ENCODE measurements at places on chromosomes 5 and 9.

- DNase-seq = no peak
These were observed 69.2 kb downstream of the RCL1 start for GRCh38 chr9:4861736-4862451.

- DNase-seq = no peak
These were observed 1.1 kb downstream of the EPB41L4B start for GRCh38 chr9:109319626-109320241.

- no peak for DNase-seq
These were observed at the start of gene PFN3 for GRCh38 chr5:177399997-177400868. PFN3 (minus strand) TSS chr5:177400661; CDS start chr5:177400576, 85 bp downstream.

DNA sequence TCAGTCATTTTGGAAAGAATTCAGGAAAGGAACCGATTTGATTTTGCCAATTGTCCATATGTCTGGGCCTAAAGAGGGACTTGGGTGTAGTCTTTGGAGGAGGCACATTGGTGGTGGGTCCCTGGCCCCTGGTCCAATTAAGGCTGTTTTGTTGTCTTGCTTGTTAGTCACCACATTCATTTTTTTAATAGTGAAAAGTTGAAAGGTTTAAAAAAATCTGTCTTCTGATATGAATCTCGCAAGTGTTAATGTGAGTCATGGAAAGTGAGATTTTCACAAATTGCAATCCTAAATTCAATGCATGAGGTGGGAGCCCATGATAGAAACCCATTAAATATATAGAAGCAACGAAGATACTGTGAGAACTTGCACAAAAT lies 165.9 kb upstream of the OTULINL start:
- no peak for DNase-seq

DNA sequence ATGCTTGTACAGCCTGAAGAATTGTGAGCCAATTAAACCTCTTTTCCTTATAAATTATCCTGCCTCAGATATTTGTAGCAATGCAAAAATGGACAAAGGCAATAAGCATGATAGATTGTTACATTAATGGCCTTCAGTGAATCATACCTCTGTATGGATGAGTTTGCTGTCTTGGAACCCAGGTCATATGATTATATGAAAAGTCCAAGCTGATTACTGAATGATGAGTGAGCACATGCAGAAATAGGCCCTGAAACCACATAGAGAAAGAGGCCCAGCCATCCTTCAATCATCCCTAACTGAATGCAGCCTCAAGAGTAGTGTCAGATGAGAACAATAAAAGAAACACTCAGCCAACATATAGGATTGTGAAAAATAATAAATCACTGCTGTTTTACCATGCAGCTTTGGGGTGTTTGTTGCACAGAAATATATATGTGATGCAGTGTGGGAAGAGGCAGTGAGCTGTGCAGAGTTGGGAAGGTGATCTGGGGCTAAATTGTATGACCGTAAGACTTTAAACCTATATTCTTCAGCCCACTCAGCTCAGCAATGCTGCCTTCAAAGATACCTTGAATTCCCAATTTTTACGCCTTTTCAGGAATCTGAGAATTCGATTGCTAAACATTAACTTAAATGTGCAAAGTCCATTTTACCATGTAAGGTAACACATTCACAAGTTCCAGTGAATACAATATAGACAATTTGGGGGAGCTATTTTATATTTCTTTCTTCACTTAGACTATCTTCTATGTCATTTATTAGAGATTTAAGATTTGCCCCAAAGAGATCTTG lies 36.3 kb upstream of the SHISAL2B start:
- no peak for DNase-seq

DNA sequence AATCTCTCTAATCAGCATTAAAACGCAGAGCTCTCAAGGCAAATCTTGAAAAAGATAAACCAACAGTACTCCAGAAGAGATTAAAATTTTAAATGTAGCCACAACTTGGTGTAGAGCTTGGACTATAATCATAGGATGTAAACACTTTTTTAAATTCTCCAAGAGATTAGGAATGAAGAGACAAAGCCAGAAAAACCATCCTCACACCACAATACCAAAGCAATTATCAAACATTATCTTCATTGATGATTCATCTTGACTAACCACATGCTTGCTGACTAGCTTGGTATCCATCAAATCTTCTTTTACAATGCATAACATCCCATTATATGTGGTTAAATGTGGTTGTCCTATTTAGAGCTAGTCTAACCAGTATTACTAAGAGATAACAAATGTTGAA lies 815.1 kb downstream of the TLE1 start:
- DNase-seq = no peak

GRCh38 chr5:140840978-140841962 lies at the start of gene PCDHA8:
PCDHA8 (plus strand) TSS chr5:140841187; CDS start chr5:140841322, 135 bp downstream.
- no peak for DNase-seq

GRCh38 chr5:109946610-109947009 lies 256.9 kb downstream of the MAN2A1 start:
- no peak for DNase-seq

DNA sequence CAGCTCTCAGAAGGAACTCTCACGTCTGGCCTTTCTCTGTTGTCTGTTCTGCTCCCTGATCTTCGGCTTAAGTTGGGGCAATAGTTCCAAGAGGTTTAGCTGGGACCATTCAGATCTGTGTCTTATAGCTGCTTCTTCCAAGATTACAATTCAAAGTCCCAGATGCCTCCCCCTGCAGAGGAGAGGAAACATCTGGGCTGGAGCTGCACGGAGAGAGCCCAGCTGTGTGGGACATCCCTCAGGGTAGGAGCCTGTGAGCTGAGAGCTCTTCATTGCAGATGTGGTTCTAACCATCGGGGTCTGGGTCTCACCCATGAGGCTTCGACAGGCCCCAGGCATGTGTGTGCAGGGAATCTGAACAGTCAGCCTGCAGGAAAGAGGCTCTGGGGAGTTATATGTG lies 9.0 kb upstream of the PHF19 start:
- no peak for DNase-seq

GRCh38 chr5:139795074-139796001 lies at the start of gene PSD2:
PSD2 (plus strand) TSS chr5:139795808; CDS start chr5:139809441, 13,633 bp downstream.
- no peak for DNase-seq

DNA sequence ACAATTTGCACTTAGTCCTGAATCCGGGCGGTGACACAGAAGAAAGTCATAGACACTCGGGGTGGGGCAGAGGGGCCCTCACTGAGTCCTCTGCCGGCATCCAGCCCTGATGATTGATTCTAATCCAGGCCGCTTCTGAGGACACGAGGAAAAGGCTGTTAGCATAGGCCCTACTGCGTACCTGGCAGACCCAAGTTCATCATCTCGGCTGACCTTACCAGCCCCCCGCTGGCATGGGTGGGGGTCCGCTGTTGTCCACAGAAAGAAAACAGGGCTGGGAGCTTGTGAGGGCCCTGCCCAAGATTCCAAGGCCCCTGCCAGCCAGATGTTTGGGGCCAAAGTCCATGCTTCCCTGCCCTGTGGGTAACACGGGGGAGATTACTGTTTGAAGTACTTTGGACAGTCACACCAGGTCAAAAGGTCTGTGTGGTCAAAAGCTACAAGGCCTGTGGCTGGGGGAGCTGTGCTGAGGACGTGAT lies 24.5 kb downstream of the ERGIC1 start:
- no peak for DNase-seq

- no peak for DNase-seq
These were observed 113.1 kb downstream of the PSD2 start for GRCh38 chr5:139908749-139909148.

DNA sequence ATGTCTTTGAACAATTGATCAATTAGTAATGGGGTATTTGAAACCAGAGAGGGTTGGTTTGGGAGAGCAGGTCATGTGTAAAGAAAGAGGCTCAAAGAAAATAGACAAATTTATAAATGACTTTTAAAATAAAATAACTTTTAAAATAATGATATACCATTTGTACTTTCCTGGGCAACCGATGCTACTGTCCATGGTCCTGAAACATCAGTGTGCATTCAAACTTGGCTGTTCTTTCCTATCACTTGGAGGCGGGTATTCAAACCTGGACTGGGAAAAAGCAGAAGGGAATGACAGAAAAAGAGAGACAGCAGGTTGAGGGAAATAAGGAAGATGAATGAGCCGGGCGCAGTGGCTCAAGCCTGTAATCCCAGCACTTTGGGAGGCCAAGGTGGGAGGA lies 1446.4 kb upstream of the WWC1 start:
- no peak for DNase-seq

DNA sequence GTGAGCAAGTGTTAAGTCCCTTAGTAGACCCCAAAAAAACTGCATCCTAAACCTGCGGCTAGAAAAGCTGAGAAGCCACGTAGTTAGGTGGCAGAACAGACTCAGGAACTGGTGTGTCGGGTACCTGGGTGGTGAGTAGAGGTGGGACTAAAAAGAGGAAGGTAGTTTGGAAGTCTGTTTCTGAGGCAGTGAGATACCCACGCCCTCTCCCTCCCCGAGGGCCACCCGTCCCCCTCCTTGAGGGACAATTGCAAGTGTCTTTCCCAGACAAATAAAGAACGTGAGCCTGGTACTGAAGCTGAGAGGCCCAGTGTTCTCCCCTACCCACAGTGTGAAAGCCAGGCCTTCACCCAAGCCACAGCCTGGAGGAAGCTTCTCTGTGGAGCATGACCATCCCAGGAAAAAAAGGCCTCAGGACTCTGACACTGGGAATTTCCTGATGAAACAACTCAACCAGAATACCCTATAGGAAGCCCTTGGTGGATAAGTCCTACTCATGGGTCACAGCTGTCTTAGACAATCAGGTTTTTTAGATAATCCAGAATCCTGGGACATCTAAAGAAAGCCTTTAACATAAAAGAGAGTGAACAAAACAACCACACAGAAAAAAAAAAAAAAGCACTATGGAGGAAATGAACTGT lies 7.0 kb upstream of the CD74 start:
- peak; percentile 31 for DNase-seq

DNA sequence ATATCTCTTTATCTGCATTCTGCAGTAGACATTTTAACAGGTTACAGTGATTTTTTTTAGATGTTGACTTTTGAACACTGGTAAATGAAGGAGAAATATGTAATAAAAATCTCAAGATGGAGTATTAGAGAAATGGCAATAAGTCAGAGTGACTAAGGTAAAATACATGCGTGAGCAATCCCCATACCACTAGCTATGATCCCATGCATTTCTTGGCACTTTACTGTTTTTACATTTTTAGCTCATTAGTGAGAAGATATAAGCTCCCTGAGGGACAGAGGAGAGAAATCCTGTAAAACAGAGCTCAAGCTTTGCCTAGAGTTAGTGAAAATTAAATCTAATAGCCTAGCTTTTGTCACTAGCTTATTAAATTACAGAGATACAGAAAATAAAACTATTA lies 181.9 kb upstream of the TRPM3 start:
- DNase-seq = no peak

- DNase-seq = no peak
These were observed 40.8 kb downstream of the WHRN start for GRCh38 chr9:114464281-114465051.

DNA sequence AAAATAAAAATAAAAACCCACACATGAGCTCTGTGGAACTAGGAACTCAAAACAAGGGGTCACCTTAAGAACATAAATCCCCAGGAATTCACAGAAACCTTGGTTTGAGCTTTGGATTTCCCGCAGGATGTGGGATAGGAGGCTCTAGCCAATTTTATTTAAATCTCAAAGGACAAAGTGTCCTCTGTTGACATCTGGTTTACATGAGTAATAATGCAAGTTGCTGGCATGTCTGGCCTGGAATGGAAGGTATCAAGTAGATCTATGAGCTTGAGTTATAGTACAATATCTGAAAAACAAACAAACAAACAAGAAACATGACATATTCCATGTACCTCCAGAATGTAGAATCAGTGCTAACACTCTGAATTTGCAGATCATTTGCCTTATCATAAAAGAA lies 94.2 kb upstream of the SLIT3 start:
- no peak for DNase-seq

GRCh38 chr5:156826150-156826549 lies 23.9 kb upstream of the PPP1R2B start:
- DNase-seq = no peak

GRCh38 chr9:16544842-16545241 lies 325.6 kb downstream of the BNC2 start:
- DNase-seq = no peak

- no peak for DNase-seq
These were observed 830.9 kb upstream of the WWC1 start for GRCh38 chr5:167460449-167461020.

GRCh38 chr5:171882118-171882517 lies 96.5 kb downstream of the SMIM23 start:
- no peak for DNase-seq

DNA sequence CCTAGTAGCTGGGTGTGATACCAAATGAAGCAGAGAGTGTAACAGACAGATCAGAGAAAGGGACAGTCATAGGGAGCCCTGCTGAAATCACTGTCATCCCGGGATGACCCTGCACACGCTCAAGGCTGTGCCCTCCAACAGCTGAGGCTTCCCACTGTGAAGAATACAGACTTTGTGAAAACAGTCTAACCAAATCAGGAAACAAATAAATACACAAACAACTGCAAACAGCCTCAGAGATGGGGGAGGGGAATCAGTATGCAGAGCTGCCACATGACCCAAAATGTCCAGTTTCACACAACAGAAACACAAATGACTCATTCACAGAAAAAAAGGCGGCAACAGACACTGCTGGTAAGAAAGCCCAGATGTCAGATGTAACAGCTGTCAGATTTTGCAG lies 101.9 kb downstream of the ADAMTS2 start:
- DNase-seq = no peak

Measured in T-helper 2 cell (primary cell).